ENCODE measurements at places on chromosomes 13 and 19.

DNA sequence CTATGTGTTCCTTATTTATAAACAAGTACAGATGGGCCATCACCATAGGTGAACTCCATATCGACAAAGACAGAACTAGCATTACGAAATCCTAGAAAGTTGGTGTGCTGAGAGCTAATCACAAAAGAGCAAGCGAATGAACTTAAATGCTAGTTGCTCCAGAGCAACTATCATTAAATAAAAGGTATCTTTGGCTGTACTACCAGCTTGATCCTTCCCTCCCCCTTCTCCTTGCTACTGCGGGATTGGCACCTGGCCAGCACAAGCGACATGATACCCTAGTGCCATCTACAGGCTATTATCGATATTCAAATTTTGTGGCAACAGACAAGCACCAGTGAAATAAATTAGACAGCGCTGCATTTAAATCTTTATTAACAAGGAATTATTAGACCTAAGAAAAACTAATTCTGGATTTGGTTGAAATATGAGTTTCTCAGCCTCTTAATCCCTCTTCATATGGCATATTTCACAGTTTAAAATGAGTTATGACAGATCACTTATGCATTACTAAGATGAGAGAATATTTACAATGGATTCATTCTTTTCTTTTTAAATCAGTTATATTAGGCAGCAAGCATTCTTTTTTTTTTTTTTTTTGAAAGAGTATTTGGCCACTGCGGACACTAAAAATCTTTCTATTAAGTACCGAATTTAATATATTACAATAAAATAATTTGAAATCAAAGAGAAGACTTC is 5.8 kb downstream of the PCDH9 start:
- no peak for DNase-seq

- no peak for DNase-seq
Measured at GRCh38 chr13:40404967-40405716, 261.3 kb downstream of the FOXO1 start.

GRCh38 chr19:48064509-48064908 is 20.6 kb upstream of the CABP5 start:
- DNase-seq: no peak

GRCh38 chr19:4981681-4981958 is 12.7 kb downstream of the KDM4B start:
- DNase-seq: no peak

DNA sequence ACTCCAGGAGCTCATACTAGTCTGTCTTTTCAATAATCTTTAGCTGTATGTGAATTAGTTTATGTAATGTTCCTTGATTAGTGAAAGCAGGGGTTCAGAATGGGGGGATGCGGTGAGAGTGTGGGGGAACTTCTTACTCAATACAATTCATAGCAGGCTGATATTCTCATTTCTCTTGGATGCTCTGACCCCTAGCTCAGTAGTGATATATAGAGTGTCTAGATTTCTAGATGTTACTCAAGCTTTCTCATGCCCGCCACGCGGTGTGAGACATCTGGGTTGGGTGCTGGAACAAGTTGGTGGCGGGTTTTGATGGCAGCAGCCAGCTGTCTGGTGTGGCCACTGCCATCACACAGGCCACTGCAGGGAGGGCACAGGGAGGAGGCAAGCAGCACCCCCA is 39.3 kb upstream of the FLT1 start:
- DNase-seq: no peak

DNA sequence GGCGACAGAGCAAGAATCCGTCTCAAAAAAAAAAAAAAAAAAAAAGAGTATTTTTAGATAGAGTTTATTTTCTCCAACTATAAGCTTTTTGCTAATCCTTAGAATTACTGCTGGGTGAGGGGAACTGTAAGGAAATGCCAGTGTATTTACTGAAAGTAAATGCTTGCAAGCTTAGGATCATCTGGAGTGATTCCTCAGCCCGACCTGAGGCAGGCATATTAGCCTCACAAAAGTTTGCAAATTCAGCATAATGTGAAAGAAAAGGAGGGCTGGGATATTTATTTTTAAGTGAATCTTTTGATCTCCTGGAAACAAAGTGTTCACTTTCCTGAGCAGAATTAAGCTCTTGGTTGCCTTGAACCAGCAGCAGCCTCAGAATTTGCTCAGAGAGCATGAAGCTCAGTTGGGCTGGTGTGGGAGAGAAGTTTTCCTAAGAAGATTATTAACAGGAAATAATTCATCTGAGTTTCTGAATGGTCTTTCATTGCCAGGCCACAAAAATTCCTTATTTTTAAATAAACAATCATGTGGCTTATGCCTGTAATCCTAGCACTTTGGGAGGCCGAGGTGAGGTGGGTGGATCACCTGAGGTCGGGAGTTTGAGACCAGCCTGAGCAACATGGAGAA is 24.7 kb upstream of the SPATA13 start:
- no peak for DNase-seq

DNA sequence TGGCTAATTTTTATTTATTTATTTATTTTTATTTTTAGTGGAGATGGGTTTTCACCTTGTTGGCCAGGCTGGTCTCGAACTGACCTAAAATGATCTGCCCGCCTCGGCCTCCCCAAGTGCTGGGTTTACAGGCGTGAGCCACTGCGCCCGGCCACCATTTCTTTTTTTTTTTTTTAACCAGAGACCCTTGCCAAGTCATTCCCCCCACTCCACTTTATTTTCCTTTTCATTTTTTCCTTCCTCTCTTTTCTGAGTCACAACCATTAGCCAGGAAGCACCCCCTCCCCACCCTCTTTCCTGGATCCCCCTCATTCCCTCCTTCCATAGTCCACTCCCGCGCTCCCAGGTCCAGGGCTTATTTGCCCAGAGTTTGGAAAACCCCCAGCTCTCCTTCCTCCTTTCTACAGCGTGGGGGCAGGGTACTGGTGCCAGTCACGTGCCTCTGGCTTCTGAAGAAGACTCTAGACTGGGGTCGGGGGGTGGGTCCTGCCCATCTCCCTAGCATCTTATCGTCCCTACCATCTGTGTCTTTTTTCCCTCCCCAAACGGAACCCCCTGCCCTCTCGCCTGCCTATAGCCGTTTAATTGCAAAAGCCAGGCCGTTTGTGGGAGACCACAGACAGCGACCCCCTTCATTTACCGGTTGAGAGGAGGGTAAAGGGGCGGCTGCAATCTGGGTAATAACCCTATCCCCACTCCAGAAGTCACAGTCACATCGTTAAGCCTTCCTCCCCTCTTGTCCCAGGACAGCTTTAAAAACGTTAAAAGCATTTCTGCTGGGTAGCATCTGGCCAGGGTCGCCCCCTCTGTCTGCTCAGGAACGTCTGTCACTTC is 1.1 kb upstream of the CALR start:
- no peak for DNase-seq

Data from stimulated activated CD8-positive, alpha-beta memory T cell treated with anti-CD3 and anti-CD28 coated beads, Interleukin-15, amount 100 ng/mL, for 24 hours (primary cell).